ENCODE measurements at places on chromosomes 1 and 21.

DNA sequence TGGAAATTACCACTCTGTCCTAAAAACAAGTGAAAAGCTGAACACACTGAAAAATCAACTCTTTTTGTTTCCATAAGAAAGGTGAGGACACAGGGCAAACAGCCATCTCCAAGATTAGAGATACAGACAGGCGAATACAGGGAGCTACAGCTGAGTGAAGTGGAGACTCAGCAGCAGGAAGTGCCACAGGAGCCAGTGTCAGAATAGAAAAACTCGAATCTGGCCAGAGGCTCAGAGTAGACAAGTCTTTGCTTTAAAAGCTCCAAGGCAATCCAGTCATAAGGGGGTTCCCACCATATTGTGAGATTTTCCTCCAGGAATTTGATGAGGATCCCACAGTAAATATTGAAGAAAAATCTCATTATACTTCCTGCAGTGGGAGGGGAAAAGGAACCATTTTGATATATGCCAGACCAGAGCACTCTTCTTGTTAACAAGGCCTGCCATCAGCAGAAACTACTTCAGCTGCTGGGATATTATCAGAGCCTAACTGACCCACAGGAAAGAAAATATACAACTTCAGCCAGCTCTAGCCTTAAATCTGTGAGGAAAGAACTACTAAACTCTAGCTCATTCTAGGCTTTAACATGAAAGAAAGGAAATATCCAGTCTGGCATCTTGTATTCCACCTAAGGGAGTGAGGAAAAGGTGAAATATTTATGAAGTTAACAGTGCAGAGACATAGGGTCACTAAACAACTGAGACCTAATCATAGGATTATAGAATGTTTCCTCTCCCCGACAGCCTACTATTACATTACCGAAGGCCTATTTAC lies 256.2 kb upstream of the OLFM3 start:
- DNase-seq, result no peak

- DNase-seq, result peak; percentile 69
Observed at GRCh38 chr1:158203693-158204457, 23.2 kb downstream of the CD1D start.

- no peak for DNase-seq
Observed at GRCh38 chr1:86114816-86115400, 41.7 kb downstream of the COL24A1 start.

GRCh38 chr1:153238527-153238926 lies 21.0 kb upstream of the LORICRIN start:
- DNase-seq, result no peak

DNA sequence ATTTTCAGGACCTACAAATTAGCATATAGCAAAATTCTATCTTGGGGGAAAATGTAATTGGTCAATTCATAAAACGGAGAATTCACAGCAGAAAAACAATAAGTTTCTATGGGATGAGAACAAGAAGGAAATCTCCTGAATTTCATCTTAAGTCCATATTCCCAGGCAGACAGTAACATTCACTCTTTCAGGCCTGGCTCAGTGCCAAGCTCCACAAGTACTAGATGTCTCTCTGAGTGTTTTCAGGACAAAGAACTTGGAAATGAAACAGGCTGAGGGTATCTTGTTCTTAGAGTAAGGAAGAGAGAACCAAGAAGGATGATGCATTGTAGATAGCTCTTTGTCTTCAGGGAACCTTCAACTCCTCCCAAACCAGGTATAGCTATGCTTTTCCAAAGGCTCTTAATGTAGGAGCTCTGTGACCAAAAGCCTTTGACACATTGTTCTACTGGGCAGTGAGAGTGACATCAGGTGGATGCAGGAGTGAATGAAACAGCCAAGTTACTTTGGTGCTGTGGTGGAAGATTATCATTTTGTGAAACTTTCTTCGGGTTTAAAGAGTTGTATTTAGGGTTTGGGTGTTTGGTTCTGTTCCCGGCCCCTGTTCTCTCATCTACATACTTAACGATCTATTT lies 298.3 kb downstream of the GPATCH2 start:
- DNase-seq, result no peak

DNA sequence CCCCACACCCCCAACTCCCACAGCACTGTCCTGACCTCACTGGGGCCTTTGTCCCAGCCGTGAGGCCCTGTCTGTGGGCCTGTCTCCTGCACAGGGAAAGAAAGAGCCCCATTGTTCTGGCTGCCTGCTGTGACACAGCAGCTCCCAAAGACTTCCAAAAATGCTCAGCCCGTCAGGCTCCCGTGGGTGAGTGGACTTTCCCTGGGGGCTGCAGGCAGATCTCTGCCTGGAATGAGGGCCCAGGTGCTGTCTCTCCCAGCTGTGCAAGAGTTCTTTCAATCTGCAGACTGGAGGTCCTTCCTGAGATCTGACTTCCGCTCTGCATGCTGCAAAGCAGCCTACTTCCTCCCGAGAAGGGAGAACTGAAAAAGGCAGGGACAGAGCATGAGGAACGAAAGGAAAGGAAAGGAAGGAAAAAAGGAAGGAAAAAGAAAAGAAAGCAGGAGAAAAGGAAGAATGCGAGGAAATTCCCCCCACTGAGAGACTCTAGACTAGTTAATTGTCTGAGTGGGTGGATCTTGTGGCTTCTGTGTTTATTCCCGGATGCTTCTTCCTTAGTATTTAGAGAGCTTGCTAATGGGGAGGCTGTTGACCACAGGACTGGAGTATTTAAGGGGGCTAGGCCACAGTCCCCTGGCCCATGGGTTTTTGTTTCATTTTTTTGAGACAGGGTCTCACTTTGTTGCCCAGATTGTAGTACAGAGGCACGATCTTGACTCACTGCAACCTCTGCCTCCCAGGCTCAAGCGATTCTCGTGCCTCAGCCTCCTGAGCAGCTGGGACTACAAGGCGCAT lies 15.0 kb downstream of the NES start:
- peak; percentile 38 for DNase-seq

GRCh38 chr1:94209425-94209824 lies 28.0 kb downstream of the ARHGAP29 start:
- no peak for DNase-seq

GRCh38 chr1:186730951-186731729 lies 50.9 kb upstream of the PTGS2 start:
- no peak for DNase-seq
